ENCODE measurements at places on chromosomes 4 and X.

GRCh38 chr4:144734522-144734921 lies 88.6 kb downstream of the HHIP start:
- no peak for DNase-seq

DNA sequence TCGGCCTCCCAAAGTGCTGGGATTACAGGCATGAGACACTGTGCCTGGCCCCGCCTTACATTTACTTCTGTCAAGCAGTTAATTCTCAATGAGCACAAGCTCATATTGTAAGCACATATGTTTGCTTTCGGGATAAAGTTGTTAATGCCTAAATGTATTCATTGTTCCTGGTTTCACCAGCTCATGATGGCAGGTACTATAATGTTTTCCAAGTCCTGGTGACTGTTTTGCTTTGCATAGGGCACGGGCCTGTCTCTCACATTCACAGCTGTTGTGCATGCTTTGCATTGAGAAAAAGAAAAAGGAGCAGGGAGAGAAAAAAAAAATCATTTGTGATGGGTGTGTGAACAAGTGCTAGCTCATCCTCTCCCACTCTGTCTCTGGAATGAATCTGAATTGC lies 661.2 kb upstream of the TENM3 start:
- DNase-seq = no peak

GRCh38 chrX:40439625-40440532 lies 140.9 kb upstream of the ATP6AP2 start:
- no peak for DNase-seq

- DNase-seq = no peak
Measured at GRCh38 chr4:125728568-125728967, 413.8 kb downstream of the FAT4 start.

- no peak for DNase-seq
Measured at GRCh38 chr4:38069271-38069760, 109.1 kb downstream of the PTTG2 start.

DNA sequence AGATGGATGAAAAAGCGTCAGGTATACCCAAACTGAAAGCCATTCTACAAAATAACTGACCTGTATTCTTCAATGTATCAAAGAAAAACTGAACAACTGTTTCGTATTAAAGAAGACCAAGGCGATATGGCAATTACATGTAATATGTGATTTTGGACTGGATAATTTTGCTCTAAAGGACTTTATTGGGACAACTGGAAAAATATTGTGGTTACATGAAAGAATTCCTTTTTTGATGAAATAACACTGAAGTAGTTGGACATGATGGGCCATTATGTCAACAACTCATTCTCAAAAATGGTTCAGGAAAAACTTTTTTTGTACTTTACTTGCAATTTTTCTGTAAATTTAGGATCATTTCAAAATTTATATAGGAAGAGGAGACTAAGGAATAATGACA lies 12.1 kb upstream of the ANTXR2 start:
- DNase-seq = no peak

DNA sequence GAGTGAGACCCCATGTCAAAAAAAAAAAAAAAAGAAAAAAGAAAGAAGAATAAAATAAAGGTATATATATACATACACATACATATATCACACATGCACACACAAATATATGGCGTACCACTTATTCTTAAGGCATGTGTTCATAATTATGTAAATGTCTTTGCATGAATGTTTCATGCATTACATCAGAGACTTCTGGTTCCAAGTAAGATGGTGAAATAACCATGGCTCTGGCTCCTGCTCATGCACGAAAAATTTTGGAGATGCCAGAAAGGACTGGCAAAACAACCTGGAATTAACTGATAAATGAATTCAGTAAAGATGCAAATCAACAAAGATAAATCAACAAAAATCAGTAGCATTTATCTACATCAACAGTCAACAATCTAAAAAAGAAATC lies 19.7 kb upstream of the FHIP1A start:
- no peak for DNase-seq

DNA sequence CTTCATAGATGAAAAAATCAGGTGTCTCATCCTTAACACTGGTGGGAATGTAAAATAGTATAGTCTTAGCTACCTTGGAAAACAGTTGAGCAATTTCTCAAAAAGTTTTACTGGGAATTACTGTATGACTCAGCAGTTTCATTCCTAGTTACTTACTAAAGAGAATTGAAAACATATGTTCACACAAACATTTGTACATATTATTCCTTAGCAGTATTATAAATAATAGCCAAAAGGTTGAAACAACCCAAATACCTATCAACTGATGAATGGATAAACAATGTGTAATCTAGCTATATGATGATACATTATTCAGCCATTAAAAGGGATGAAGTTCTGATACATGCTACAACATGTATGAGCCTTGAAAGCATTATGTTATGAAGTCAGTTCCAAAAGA lies 41.7 kb downstream of the RBM46 start:
- DNase-seq = no peak

GRCh38 chr4:123485601-123486000 lies 89.0 kb downstream of the SPRY1 start:
- no peak for DNase-seq

DNA sequence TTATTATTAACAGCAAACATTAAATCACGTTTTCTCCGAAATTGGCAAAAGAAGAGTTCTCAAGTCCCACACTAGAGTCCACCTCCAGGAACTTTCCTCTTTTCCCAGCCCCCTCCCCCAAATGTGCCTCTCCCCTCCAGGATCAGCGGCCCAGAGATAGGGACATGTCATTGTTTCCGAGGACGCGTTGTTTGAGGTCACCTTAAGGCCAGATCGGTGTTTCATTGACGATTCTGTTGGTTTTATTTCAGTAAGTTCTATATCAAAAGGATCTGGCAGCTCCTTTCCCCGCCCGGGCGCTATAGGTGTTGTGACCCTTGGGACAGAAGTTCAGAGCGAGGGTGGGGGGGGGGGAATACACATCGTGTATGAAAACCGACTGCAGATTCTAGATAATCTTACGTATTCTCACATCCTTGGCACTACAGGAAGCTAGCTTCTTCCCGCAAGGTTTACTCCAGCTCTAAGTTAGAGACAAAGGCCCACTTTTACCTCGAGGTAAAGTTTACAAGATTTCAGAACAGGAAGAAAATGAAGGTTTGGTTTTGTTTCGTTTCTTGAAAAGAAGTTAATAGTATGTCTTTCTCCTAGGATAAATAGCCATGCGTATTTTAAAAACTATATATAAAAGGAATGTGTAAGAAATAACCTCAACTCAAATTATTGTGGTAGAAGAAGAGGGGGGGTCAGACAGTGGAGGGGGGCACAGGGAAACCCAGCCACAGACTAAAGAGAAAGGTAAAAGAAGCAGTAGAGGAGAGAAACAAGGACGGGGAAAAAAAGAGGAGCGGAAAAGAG lies 739 bp upstream of the MSX1 start:
- no peak for DNase-seq

DNA sequence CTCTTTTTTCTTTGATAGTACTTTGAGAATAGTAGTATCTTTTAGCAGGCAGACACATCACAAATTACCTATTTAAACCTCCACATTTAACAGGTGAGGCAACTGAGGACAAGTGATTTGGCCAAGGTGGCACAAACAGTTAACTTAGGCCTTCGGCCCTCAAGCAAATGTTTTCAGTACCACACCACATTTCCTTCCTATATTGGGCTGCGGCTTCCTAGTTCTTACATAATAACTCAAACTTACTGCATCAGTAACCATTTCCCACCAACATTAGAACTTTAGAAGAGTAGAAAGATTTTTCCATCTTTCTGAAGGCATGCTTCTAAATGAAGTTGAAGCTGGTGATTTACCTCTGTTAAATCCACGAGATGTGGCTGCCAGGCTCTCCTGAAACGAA lies 63.2 kb upstream of the SLC4A4 start:
- DNase-seq = no peak

DNA sequence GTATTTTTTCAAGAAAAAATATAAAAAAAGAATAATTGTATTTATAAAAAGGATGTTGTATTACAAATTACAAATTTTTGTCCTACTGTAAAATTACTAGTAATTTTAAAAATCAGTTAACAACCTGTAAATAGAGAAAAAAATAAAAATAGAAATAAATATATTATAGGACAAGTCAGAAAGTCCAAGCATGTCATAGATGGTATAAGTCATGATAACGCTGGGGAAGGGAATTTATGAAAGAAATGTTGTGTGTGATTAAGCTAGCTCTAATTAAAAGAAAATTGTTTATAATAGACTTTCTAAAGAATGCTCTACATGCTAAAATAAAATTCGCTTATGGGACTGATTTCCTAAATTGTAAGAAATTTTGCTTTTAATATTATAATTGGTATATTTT lies 2329.9 kb downstream of the ARAP2 start:
- no peak for DNase-seq

- no peak for DNase-seq
Measured at GRCh38 chrX:103157496-103158316, 57.2 kb upstream of the BEX4 start.

DNA sequence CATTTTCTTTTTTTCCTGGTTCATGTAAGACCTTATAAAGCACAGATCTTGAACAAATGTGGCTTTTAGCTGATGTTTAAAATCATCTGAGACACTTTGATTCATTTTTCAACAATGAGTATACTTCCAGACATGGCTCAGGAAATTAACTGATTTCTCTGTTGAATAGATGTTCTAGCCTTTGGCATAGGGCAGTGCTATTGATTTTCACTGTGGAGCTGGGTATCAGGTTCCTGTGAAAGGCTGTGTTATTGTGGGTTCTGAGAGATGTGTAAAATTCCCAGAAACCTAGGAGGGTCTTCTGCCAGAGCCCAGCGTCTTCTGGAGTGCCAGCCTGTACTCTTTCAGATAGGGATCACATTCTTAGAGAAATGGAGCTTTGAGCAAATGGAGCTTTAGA lies 278.9 kb downstream of the EPHA5 start:
- DNase-seq = no peak

- DNase-seq = no peak
Measured at GRCh38 chr4:147173797-147174432, 228.3 kb upstream of the TTC29 start.

DNA sequence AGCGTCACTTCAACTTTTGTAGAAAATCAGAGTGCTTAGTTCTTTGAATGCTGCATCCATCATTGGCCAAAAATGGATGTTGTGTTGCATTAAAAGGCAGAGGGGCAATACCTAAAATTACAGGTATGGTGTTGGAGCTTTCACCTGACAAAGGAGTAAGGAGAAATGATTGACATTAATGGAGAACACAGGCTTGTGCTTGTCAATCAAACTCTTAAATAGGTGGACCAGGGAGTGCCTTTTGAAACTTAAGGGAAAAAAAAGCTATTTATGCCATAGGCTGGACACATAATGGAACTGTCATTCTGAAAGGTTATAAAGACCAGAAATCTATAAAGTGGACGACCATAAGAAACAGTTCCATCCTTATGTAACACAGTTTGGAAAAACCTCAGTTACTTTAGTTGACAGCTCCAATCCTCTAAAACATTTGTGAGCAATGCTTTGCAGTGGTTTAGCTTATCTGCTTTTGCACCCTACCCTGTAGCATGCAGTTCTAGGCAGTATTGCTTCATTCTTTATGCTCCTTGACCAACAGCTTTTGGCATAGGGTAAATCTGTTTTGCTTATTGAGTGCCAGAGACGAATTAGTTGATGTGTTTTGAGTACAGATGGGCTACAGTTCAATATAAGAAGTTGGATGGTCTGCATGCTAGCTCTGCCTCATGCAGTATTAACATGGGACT lies 2.4 kb downstream of the HADH start:
- DNase-seq = no peak

- DNase-seq = no peak
Measured at GRCh38 chr4:139841464-139842195, 176.0 kb downstream of the MGST2 start.

DNA sequence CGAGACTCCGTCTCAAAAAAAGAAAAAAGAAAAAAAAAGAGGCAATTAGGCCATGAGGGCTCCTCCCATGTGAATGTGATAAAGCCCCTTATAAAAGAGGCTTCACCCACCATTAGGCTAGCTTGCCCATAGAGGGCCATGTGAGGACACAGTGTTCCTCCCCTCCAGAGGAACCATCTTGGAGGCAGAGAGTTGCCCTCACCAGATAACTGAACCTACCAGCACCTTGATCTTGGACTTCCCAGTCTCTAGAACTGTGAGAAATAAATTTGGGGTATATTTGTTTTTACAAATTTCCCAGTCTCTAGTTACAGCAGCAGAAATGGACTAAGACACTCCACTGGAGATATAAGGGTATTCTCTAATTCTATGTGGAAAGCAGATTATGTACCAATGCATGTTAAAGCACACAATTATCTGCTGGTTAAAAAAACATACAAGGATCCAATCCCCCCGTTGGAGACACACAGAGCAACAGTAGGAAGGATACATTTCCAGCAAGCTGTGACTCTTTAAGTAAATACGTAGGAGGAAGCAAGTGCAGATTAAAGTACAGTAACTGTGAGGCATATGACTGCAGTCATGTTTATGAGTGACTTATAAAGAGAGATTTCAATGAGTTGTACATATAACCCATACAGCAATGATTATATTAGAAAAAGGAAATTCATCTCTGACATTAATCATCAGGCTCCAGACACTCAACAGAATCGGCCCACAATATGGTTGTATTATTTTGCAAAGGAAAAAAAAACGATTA lies 21.4 kb downstream of the SH3RF1 start:
- no peak for DNase-seq

DNA sequence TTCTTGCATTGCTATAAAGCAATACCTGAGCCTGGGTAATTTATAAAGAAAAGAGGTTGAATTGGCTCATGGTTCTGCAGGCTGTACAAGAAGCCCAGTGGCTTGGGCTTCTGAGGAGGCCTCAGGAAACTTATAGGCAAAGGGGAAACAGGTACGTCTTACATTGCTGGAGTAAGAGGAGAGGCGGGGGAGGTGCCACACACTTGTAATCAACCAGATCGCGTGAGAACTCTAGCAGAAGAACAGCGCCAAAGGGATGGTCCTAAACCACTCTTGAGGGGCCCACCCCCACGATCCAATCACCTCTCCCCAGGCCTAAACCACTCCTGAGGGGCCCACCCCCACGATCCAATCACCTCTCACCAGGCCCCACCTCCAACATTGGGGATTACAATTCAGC lies 50.6 kb upstream of the SHOX start:
- no peak for DNase-seq

DNA sequence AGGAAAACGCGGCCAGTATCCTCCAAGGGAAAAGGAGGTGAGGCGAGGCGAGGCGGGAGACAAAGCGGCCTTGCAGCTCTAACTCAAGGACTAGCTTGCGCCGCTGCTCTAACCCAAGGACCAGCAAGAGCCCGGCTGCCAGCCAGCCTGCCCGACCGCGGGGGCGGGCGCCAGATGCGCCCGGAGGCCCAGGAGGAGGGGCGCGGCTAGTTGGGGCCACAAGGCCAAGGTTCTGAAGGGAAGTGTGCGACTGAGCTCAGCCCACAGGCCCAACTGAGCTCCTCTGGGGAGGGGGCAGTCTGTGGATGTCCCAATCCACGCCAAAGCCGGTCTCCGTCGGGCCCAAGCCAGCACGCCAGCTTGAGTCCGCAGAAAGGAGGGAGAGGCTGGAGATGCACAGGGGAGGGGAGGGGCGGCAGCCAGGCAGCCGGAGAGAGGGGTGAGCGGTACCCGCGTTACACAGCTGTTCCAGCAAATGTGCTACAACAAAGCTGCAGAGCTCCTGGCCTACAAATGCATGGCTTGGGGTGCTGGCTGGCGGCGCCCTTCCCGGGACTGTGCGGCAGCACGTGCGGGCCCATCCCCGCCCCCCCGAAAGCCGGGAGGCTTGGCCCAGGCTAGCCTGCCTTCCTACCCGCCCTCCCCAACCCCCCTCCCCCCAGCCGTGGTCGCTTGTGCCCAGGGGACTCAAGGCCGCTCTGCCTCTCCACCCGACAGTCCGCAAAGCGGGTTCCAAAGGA lies 637 bp downstream of the AMER1 start:
- DNase-seq = no peak

- no peak for DNase-seq
Measured at GRCh38 chr4:38323141-38323641, 340.8 kb upstream of the KLF3 start.

GRCh38 chrX:71227370-71228062 lies 4.5 kb downstream of the GJB1 start:
- no peak for DNase-seq

Data from stimulated activated CD4-positive, alpha-beta T cell treated with anti-CD3 and anti-CD28 coated beads, Interleukin-1b, Interleukin-23, amount 100 ng/mL, for 1 hour (primary cell).